ENCODE measurements at places on chromosomes 1 and 21.
A peak's percentile ranks its signal among the peaks of the same experiment; 100 is the strongest.

DNA sequence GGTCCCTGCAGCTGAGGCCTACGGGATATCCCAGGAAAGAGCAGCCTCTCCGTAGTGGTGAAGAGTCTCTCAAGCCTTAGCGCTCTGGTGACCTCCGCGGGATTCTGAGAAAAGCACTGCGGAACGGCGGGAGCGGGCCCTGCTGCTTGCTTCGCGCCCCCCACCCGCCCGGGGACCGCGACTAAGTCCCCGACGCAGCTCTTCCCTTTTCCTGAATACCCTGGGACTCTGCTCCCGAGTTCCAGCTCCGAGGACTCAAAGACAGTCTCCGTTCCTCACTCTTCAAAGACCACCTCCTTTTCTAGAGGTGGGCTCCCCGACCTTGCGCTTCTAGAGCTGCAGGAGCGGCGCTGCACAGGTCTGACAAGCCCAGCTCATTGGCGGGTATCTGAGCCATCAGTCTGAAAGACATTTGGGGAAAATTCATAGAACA is 3.6 kb upstream of the PRRX1 start:
- no peak for DNase-seq

- no peak for DNase-seq
Measured at GRCh38 chr21:41482980-41483379, 25.0 kb downstream of the TMPRSS2 start.

- no peak for DNase-seq
Measured at GRCh38 chr1:197277166-197277565, 9.1 kb downstream of the CRB1 start.

GRCh38 chr21:17709266-17709611 is 96.5 kb upstream of the BTG3 start:
- DNase-seq = no peak

GRCh38 chr1:205335692-205336091 is 14.1 kb upstream of the NUAK2 start:
- DNase-seq = peak; percentile 49

- no peak for DNase-seq
Measured at GRCh38 chr1:95415146-95415545, 181.1 kb downstream of the RWDD3 start.
